ENCODE measurements at places on chromosomes 1 and 21.

DNA sequence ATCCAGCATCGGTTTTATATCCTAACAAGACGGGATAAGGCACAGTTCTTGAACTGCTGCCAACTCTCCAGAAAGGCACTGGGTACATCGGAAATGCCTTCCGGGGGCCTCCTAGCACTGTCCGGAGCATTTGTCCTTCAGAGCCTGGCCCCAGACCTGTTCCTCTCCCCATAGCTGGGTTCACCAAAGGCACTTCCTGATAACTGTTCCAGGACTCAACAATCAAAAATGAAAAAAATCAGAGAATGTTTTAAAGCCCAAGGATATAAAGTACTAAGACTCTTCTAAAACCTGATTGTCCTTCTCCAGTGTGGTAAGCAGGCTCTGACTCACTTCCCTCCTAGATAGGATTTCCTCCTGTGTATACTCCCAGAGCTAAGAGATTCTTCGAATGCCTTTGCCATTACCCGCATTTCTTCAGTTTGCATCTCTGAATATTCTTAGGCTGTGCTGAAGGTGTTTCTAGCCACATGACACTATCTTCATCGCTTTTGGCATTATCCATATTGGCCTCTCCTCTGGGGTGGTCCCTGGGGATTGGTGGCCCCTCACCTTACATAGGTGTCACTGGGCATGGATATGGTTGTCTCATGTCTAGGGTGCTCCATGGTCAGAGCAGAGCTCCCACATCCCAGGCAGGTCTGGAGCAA is 112.9 kb downstream of the ZBTB18 start:
- no peak for DNase-seq

DNA sequence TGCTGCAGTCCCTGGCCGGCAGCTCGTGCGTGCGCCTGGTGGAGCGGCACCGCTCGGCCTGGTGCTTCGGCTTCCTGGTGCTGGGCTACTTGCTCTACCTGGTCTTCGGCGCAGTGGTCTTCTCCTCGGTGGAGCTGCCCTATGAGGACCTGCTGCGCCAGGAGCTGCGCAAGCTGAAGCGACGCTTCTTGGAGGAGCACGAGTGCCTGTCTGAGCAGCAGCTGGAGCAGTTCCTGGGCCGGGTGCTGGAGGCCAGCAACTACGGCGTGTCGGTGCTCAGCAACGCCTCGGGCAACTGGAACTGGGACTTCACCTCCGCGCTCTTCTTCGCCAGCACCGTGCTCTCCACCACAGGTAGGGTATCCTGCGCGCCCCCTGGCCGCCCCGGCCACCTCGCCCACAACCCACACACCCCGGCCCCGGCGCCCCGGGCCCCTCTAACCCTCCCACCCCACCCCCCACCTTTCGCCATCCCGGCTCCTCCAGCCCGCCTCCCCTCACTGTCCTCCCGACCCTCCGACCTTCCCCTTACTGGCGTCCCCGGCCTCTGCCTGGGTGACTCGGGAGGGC is 352 bp downstream of the KCNK1 start:
- DNase-seq = no peak

DNA sequence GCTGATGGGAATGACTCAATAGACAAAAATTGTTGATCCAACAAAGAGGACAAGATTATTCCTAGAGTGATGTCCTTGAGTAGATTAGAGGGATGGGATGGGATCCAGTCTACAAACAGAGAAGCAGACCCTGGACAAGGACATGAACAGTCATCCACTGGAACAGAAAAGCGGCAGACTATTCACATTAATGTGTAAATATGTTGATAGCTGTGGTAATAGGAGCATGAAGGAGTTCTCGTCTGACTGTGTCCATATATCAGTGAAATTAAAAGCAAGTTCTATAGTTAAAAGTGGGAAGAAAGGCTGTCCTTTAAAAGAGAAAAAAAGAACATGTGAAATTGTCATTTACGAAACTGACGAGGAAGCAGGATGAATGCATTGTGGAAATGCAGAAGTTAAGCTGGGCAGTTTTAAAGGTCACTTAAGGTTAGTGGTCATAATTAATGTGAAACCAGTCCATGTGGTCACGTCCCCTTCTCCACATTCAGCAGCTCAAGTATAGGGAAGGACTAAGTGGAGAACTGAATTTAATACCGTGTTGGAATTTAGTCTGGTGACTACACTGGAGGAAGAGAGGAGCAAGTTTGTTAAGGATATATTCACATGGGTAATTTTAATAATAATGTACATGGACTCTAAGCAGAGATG is 62.1 kb downstream of the PIK3R3 start:
- DNase-seq = no peak

GRCh38 chr21:17506951-17507350 is 5.9 kb upstream of the CXADR start:
- no peak for DNase-seq

DNA sequence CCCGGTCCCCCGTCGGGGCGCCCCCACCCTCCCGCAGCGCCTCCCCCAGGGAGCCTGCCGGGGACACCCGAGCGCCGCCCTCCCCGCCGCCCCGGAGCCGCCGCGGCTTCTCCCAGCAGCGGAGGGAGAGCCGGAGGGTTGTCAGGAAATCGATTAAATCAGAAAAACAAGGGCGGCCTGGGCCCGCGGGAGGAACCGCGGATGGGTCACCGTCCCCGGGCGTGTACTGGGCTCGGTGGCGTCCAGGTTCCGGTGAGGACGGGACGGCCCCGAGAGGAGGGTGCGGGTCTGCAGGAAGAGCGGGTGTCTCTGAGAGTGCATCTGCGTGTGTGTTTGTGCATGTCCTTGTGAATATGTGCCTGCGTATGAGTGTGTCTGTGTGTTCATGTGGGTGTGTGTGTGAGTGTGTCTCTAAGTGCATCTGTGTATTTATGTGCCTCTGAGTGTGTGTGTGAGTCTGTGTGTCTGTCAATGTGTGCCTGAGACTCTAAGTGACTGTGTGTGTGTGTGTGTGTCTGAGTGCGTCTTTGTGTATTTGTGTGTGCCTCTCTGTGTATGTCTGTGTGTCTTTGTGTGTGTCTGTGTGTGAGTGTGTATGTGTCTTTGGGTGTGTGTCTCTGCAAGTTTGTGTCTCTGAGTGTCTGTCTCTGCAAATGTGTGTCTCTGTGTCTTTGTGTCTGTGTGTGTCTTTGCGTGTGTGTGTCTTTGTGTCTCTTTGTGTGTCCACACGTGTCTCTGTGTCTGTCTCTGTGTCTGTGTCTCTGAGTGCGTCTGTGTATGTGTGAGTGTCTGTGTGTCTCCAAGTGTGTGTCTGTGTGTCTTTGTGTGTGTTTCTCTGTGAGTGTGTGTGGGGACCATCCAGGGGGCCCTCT is 1.1 kb downstream of the SPSB1 start:
- no peak for DNase-seq

GRCh38 chr1:235326719-235327558 is 1.0 kb downstream of the ARID4B start:
- peak; percentile 39 for DNase-seq

DNA sequence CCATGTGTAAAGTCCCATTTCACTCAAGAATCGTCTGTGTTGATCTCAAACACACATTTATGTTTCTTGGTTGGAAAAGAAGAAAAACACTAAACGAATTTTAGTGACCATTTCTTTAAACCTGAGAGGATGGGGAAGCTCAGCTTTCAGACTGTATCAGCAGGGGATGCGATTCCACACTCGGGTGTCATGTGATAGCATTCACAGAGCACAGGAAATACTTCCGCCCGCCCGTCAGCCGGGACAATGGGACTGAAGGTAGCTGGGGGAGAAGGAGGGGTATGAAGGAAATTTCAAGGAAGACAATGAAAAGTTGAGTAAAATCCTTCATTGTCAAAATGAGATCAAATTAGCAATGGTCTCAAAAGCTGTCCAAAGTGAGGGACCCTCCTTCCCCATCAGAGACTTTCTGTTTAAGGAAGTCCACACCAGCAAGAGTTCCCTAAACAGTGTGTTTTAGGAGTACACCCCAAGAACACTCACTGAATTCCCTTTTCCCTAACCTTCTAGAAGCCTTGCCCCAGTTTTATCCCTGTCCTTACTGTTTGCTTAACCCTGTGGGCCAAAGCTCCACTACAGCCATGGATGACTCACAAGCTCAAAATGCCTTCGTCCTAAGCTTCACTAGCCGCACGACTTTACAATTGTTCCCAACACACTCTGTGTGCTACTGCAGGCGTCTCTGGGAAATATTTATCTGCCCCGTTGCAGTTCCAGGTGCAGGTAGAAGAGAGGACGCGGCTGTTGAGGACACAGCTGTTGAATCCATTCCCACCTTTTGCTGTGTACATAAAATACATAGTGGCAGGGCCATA is 51.4 kb upstream of the SIM2 start:
- DNase-seq = no peak

DNA sequence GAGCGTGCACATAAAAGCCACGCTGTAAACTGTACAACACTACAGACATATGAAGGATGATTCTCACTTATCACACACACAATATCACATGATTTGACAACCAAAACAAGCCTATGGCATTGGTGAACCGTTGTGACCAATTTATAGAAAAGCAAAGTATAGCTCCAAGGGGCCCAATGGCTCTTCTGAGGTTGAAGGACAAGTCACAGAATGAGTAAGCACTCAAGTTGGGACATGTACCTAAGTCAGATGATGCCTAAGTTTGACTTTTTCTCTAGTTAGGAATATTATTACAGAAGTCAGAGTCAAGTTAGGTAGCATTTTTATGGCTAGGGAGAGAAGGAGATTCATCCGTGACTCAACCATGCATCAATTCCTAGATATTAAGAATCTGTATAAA is 45.7 kb downstream of the PLPP3 start:
- no peak for DNase-seq

DNA sequence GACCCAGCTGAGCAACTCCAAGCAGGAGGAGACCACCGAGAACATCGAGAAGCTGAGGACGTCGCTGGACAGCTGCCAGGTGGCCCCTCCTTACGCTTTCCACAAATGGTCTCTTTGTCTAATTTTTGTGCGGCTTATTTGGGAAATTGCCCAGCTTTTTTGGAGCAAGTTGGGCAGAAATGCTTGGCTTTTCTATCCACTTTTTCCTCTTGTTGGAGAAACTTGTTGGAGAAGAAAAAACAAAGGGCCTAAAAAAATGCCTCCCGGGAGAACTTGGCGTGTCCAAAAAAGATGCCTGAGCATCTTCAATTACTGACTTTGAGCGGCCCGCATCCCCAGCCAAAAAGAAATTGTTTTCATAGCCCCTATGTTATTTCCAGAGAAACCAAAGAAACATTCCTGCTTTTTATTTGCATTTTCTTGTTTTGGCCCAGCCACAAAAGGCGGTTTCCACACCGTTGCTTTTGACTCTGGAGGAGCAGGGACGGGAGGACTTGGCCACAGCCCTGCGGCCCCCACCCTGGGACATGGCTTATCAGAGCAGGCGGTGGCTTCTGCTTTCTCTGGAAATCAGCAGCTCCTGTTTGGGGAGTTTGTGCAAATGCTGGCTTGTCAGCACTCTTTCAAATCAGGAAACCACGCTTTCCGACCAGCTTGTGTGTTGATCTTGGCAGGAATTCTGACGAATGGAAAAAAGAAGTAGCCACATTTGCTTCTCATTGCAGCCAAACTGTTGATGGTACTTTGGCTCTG is 81.2 kb upstream of the EFHD2 start:
- no peak for DNase-seq

DNA sequence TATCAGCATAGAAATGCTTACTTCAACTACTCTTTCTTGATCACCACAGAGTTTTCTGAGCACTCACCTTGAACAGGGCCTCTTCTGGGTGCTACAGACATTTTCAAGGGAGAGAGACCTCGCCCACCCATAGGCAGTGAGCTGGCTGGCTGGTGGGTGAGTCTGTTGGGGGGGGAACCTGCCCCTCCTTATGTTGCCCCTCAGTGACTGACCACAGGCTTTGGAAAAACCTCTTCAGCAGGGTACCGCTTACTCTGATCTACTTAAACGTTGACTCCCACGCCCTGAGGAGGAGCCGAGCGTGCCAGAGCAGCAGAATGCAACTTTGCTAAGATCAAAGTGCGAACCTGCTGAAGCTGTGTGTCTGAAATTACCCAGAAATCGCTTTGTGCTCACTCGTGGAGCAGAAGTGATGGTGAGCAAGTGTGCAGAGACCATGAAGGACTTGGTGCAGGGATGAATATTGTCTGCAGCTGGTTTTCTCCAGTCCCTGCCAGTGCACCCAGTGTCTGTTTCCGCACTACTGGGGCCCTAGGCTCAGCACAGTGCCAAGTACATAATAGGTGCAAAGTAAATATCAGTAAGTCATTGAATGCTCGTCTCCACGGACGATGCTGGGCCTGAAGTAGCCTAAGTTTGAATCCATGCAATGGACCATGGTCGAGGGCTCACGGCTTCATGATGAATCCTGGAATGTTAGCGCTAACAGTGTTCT is 158.7 kb upstream of the IRF2BP2 start:
- DNase-seq = peak; percentile 31

GRCh38 chr1:78234496-78234895 is 188.7 kb downstream of the GIPC2 start:
- no peak for DNase-seq

- DNase-seq = no peak
Measured at GRCh38 chr21:45898781-45899180, 82.8 kb upstream of the COL6A1 start.

DNA sequence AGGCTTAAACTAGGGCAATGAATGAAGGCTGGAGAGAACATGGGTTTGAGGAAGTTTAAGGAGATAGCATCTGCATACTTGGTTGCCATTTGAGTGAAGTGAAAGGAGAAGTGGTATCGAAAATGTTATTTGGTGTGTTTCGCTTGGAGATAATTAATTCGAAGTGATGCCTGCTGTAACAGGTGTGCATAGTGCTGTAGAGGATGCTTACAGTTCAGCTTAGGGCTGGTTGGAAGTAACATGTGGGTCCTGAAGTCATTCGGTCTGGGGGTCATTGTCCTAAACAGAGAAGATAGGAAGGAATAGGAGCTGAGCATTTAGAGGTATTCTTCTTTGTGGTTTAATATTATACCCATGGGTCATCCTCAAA is 301 bp upstream of the NUDT17 start:
- DNase-seq = no peak

- no peak for DNase-seq
Measured at GRCh38 chr1:220698607-220699016, 8.4 kb downstream of the C1orf115 start.

DNA sequence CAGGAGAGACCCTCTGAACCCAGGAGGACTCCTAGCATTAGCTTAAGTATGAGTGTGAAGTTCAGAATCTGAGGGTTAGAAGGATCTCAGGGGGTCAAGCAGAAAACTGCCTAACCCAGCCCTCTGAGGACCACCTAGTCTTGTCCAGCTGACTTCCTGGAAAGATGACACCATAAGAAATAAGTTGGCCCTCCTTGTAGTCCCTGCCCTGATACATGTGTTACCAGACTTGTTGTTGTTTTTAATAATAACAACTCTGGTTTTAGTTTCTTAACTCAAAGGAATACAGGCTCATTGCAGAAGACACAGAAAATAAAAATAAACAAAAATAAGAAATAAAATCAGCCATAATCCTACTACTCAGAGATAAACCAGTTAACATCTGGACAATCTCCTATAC is 21.8 kb upstream of the SARS1 start:
- DNase-seq = no peak
